ENCODE measurements at places on chromosomes 2 and 18.

DNA sequence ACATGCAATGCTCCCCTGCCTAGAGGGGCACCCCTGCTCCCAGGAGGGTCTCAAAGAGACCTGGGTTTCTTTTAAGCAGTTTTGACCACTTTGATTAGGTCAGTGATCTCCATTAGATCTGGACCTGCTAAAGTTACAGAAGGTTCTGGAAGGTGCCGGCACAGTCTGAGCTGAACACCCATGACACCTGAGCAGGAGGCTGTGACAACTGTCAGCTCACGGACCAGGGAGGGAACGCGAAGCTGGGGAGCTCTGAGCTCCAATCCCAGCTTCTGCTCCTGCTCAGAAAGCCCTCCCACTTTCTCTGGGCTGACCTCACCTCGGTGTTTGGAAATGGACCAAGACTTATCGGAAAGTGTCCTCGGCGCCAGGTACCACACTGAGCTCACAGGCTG lies 113.8 kb downstream of the NFATC1 start:
- DNase-seq, result no peak

GRCh38 chr2:101012054-101012705 lies 10.1 kb downstream of the RPL31 start:
- DNase-seq, result no peak

DNA sequence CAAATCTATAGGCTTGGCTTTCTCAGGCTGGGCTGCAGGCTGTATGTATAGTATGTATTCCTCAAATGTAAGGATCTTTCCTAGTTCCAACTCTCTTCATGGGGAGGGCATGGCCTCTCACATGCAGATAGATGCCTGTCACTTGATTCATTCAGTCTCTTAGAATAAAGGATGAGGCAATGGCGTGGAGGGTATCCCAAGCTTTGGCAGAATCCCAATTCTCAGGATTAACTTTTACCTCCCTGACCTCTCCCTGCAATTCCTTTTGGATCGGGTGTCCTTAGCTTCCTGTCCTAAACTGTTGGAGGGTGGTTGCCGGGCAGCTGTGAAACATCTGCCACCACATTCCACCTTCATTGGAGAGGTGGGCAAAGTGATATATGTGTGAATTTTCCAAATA lies 80.3 kb downstream of the INSIG2 start:
- DNase-seq, result no peak

DNA sequence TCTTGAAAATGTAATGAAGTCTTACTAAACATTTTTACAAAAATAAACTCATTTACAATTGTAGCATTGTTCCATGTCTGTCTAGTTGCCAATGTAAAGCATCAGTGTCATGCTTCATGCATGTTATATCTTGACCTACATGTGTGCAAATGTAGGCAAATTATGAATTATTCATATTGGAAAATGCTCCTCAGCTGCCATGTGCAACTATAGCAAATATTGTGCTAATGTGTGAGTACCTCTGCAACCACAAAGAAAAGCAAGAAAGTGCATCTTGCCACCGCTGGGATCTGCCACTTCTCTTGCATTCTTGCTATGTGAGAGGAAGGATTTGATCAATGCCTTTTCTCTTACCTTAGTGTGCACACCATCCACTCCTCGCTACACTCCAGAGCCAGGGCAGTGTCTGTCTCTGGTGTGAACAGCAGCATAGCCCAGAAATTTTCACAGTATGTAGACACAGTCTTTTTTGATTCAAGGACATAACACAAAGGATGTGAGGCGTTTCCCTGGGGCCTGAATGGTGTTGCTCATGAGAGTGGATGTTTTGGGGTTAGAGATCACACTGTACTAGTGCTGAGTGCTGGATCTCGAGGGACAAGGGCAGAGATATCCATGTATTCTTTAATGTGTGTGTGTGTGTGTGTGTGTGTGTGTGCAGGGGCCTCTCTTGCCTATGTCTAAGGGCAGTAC lies 47.6 kb upstream of the HAAO start:
- no peak for DNase-seq

DNA sequence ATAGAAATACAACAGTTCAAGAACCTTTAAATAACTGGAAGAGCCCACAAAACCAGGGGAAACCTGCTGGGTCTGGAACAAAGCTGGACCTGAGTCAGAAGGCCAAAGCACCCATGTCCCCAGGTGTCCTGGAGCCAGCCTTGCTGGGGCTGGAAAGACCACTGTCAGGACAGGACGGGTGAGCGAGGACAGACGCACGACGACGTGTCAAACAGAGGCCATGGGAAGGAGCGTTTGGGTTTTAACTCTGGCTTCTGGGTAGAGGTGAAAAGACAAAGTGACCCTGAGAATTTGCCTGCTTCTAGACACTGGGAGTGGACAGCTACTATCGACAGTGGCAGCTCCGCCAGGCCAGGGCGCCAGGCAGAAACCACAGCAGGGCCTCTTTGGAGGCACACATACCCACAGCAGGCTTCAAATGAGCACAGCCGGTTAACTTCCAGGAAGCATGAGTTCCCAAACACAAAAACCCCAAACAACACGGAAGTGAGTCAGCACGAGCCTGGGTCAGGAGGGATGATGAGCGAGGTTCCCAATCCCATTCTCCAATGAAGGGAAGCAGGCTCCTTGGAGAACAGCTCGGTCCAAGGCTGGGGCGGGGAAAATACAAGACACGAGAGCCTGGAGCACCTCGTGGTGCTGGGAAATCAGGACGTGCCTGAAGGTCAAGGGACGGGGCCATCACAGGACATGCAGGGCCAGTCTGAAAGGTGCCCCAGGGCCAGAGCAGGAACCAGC lies 208.0 kb downstream of the TWIST2 start:
- no peak for DNase-seq

- DNase-seq, result no peak
Measured at GRCh38 chr2:233501198-233502076, 65.1 kb downstream of the USP40 start.

GRCh38 chr2:6864231-6864754 lies 1.4 kb downstream of the CMPK2 start:
- no peak for DNase-seq

DNA sequence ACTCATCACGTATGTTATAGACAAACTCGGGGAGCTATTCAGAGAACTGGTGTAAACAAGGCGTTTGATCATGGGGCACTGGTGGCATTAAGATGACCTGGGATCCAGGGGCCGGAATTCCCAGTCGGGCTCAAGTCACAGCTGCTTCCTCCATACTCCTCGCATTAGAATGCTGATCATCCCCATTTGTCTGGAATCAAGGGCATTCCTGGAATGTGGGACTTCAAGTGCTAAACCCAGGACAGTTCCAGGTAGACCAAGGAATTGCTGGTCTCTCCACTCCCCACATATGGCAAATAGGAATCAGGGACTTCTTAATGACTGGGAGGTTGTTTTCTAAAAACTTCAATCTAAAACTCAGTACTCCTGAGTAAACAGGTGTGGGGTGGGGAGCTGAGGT lies 355.7 kb upstream of the RAB6C start:
- DNase-seq, result no peak

DNA sequence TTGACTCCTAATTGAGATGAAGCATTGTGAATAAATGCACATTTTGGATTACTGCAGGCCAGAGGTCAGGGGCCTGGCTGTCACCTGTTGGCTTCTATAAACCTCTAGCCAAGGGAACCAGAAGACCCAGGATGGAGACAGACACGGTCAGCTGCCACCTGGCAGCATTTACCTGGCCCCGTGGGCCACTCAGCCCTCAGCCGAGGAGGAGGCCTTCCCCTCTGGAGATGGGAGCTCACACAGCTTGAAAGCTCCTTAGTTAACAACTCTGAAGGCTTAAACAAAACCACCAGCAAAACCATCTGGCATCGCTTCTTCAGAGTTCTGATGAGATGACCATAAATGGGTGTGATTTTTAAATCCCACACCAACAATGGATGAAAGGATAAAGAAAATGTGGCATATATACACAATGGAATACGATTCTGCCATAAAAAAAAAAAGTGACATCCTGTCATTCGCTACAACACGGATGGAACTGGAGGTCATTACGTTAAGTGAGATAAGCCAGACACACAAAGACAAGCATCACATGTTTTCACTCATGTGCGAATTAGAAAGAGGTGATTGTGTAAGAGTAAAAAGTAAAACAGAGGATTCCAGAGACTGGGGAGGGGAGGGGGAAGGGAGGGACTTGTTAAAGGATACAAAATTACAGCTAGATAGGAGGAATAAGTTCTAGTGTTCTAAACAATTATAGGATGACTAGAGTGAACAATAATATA lies 218.4 kb downstream of the TMEM163 start:
- no peak for DNase-seq

DNA sequence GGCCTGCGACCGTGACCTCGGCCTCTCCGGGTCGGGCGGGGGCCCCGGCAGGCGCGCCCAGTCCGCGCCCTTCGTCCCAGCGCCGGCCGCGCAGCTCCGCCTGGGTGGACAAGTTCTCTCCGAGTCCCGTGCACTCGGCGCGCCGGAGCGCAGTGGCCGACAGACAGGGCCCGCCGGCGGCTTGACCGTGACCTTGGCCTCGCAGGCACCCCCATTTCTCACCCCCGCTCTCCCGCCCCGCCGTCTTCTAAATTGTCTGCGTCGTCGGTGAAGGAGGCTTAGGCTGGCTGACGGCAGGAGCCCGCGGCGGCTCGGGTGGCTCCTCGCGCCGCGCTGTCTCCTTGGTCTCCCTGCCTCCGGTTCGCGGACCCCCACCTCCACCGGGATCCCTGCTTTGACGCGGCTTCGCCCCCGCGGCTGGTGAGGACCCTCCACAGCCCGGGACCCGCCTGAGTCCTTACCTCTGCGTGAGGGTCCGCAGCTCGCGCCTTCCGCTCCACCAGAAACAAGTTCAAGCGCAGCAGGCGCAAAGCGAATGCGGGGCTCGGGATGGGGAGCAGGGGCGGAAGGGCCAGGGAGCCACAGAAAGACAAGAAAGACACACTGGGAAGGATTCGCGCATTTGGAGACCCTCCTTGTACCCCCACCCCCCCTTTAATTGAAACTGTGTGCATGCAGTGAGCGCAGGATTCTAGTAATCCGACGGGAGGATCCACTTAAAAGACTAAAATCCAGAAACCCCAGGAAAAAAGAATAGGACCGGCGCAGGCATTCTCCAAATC lies 4.0 kb downstream of the PTGR3 start:
- DNase-seq, result no peak

GRCh38 chr2:222283634-222284033 lies 15.2 kb downstream of the PAX3 start:
- DNase-seq, result no peak

DNA sequence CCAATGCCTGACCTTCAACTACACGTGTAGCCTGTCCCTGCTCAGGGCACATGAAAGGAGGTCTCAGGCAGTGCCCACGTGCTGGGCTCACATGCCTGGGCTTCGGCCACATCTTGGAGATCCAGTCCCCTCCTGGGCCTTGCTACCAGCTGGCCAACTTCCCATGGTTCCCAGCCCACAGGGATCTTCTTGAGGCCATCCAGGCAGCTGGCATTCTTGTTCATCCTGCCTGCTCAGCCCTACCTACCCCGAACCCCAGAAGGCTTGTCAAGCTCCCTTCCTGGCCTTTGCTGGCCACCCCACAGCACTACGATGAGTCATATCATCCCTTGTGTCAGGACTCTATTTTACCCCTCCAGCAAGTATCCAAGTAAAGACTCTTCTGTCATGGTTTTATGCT lies 97.1 kb downstream of the ZBTB7C start:
- DNase-seq, result no peak

DNA sequence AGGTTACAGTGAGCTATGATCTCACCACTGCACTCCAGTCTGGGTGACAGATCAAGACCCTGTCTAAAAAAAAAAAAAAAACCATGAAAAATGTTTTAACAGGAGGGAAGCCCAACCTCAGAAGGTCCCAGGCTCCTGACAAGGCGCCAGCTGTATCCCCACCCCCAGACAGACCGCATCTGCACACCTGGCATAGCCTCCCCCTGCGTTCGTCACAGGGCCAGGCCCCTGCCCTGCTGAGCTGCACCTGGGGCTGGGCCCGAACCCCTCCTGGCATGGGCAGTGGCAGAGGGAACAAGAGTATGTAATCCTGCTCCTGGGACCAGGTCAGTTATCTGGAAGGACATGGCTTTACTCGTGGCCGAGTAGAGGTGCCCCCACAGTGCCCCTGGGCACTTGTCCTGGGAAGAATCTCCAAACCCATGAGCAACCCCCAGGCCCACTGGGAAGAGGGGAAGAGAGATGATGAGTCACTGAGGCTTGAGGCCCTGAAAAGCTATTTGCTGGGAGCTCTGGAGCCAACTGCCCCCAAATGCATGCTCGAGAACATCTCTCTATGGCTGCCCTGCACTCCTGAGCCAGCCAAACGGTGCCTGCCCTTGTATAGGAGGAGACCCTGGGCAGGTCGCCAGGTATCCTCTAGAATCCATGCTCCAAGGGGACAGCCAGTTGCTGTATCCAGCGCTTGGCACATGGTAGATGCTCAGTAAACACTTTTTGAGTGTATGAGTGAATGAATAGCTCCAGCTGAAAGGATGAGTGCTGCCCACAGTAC lies 265.5 kb downstream of the ATAD2B start:
- DNase-seq, result no peak

- no peak for DNase-seq
Measured at GRCh38 chr2:175310813-175311504, 129.4 kb upstream of the ATP5MC3 start.

DNA sequence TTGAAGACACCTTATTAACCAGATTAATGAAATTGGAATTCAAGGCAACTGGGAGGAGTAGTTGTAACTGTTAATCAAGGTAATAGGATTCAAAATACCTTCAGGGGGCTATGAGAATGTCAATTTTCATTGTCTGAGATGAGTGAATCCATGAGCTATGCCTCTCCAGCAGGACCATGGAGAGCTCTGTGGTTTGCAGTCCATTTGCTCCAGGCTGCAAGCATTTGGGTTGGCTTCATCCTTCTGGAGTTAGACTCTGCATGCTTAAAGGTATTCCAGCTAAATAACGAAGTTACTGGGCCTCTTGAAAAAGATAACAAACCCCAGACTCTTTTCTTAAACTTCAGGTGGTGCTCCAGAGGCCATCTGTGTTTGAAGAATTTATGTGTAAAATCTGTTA lies 207.1 kb upstream of the SLC8A1 start:
- no peak for DNase-seq

GRCh38 chr18:8253944-8254343 lies 355.3 kb upstream of the RAB12 start:
- DNase-seq, result no peak

GRCh38 chr2:186059096-186059495 lies 320.5 kb downstream of the FSIP2 start:
- DNase-seq, result no peak

GRCh38 chr2:230343747-230344146 lies 16.8 kb downstream of the SP140L start:
- no peak for DNase-seq

- no peak for DNase-seq
Measured at GRCh38 chr18:69838620-69839411, 108.9 kb downstream of the CD226 start.

GRCh38 chr2:218816561-218817011 lies 15.0 kb downstream of the PRKAG3 start:
- no peak for DNase-seq

DNA sequence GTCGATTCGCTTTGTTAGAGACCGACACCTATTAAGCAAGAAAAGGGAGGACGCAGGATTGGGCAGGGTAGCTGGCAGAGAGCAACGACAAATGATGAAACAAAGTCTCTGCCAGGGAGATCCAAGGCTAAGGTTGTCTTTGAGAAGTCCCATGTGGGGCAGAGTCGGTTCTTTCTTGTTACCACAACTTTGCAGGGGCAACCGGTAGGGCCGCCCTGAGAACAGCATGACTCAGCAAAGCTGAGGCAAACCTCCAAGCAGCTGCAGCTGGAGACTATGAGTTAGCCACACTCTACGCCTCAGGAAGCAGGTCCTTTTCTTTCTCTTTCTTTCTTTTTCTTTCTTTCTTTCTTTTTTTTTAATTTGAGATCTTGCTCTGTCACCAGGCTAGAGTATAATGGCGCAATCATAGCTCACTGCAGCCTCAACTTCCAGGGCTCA lies 452.3 kb upstream of the ID2 start:
- no peak for DNase-seq

All from stimulated activated CD8-positive, alpha-beta memory T cell treated with anti-CD3 and anti-CD28 coated beads, Interleukin-2, amount 100 ng/mL, for 1 hour (primary cell).